GM12865 (cell line): ENCODE measurements at places on chromosomes 5 and 9.

GRCh38 chr5:126615286-126615685, 14.5 kb downstream of the PHAX start:
- DNase-seq, result peak; percentile 82

- no peak for DNase-seq
These were observed 24.8 kb upstream of the SMC2 start for GRCh38 chr9:104069288-104069687.

DNA sequence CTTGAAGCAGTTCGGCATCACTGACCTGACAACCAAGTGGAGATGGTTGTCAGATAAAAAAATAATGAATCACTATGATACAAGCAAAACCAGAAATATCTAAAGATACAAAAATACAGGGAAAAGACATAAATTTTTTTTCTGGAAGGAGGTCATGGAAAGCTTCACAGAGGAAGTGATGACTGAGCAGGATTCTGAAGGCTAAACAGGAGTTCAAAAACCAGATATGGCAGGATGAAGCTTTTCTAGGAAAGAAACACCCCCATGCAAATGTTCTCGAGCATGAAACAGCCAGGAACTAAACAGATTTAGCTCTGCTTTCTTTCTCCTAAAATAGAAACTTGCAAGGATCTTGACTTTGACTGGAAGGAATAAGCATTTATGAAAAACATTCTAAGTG, 60.7 kb upstream of the IFNE start:
- no peak for DNase-seq

GRCh38 chr5:102772273-102772672, 17.2 kb downstream of the PAM start:
- DNase-seq, result no peak

- DNase-seq, result no peak
These were observed 102.9 kb downstream of the RAPGEF6 start for GRCh38 chr5:131532031-131532640.

DNA sequence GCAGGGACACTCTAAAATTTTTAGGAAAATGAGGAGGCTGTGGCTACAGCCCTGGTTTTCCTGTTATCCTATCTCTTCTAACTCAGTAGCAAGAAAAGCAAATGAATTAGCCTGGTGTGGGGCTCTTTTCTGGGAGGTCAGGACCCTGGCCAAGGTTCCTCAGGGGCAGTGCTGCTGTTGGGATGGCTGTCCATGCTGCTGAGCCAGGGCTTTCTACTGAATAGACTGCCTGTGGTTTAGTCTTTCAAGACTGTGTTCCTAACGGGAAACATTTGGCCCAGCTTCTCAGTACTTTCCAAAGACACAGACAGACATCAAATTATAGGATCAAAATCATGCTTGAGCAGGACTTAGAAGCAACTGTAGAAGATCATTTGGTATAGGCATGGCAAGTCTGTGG, 18.1 kb downstream of the TNC start:
- DNase-seq, result no peak

- no peak for DNase-seq
These were observed 1046.2 kb upstream of the DMAC1 start for GRCh38 chr9:8845808-8846207.

GRCh38 chr9:37398464-37399025, 24.0 kb upstream of the GRHPR start:
- no peak for DNase-seq

DNA sequence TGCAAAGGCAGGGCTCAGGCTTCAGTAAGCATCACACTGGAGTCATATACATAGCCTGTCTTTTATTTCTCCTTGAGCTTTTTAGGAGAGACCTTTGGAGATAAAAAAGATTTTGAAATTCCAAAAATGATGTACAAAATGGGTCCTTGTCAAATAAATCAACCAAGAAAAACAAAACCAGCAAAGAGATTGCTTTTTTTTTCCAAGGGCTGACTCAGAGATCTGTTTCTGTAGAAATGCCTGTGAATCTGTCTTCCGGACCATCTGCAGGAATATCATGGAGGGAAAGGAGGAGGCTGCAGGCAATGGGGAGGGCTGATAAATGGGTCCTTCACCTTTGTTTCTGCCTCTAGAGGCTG, 77.4 kb downstream of the SLIT3 start:
- no peak for DNase-seq

GRCh38 chr5:61496446-61496845, 164.4 kb downstream of the ZSWIM6 start:
- no peak for DNase-seq

DNA sequence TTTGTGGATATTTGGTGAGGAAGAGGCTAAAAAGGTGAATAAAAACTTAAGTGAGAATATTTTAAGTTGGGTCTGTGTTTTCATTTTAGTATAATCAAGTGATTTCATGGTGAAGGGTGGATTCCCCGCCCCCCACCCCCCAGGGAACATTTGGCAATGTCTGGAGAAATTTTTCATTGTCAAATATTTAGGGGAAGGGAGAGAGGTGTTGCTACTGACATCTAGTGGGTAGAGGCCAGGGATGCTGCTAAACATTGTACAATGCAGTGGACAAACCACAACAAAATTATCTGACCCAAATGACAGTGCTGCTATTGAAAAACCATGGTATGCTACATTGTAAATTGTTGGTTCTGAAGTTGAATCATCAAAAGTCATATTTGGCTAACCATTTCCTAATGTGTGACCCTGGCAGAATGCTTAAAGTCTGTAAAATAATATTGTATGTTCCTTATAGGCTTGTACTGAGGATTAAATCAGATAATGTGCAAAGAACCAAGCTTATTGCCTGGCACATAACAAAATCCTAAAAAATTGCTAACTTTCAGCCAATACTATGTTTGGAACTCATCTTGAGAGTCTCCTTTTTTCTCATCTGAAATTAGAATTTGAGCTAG, 5.6 kb downstream of the C5orf24 start:
- DNase-seq, result peak; percentile 26

DNA sequence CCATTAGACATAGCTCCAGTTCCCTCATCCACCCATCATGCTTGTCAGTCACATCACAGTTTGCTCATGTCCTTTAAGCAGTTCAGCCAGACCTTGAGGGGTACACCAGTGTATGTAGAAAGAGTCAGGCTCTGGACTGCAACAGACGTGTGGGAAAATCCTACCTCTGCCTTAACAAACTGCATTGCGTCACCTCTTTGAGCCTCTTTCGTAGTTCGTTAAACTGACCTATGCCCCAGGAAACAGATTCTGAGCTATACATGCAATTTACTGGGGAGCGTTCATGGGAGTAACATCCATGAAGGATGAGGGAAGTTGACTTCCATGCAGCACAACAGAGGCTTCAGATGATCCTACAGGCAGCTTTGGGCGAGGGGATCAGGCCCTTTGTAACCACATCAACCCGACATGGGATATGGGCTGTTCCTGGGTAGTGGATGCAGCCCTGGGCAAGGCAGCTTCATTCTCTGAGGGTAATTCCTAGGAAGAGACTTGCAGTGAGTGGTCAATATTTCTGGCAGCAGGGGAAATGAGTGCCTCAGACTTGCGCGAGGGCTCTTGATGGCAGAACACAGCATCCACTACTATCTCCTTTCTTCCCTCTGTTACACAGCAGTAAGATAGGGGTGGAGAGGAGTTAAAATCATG, 4.3 kb downstream of the SPINK4 start:
- no peak for DNase-seq

- no peak for DNase-seq
These were observed 647.2 kb downstream of the BNC2 start for GRCh38 chr9:16223074-16223871.

GRCh38 chr5:158026304-158027031, 167.5 kb upstream of the CLINT1 start:
- no peak for DNase-seq

GRCh38 chr5:13659391-13659790, 285.1 kb downstream of the DNAH5 start:
- no peak for DNase-seq

- DNase-seq, result no peak
These were observed 75.4 kb upstream of the CPLX2 start for GRCh38 chr5:175795959-175796358.

GRCh38 chr5:83441747-83442146, 29.8 kb upstream of the VCAN start:
- DNase-seq, result peak; percentile 44

GRCh38 chr5:122153230-122153629, 23.9 kb downstream of the ZNF474 start:
- DNase-seq, result no peak

DNA sequence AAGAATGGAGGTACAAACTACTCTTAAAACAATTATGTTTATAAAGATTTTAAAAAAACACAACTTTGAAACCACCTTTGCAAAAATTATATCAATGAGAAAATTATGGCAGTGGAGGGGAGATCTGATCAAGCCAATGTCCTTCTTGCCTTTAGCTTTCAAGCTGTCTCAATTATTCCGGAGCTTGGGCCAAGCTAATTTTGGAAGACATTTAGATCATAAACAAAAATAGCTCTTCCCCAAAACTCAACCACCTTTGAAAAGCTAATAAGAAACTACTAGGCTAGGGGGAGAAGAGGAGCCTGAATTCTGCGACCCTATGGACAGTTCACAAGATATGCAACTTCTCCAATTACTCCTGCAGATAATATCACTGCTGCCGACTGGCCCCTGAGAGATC, 263.3 kb downstream of the ICE1 start:
- no peak for DNase-seq

- no peak for DNase-seq
These were observed 158.0 kb downstream of the BAAT start for GRCh38 chr9:101226803-101227202.

DNA sequence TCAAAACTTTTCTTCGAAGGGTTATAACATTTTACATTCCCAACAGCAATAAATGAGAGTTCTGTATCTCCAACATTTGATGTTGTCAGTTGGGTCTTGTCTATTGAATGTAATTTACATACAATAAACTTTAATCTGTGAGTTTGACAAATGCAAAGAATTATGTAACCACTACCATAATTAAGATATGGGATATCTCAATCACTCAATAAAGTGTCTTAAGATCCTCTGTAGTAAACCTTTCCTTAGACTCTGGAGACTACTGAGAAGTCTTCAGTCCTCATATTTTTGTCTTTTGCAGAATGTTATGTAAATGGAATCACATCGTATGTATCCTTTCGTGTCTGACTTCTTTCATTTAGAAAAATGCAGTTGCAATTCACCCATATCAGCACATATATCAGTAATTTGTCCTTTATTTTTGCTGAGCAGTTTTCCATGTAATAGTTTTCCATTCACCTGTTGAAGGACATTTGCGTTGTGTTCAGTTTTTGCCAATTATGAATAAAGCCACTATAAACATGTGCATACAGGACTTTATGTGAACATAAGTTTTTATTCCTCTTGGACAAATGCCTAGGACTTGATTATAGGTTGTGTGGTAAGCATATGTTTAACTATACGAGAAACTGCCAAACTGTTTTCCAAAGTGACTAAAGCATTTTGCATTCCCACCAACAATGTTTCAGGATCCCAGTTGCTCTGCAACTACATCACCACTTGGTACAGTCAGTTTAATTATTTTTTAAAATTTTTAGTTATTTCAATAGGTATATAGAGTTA, 784.6 kb upstream of the ZNF608 start:
- no peak for DNase-seq

GRCh38 chr5:126965061-126965475, 65.3 kb downstream of the MARCHF3 start:
- peak; percentile 35 for DNase-seq

- no peak for DNase-seq
These were observed 79.2 kb downstream of the LIX1 start for GRCh38 chr5:97063251-97063650.

DNA sequence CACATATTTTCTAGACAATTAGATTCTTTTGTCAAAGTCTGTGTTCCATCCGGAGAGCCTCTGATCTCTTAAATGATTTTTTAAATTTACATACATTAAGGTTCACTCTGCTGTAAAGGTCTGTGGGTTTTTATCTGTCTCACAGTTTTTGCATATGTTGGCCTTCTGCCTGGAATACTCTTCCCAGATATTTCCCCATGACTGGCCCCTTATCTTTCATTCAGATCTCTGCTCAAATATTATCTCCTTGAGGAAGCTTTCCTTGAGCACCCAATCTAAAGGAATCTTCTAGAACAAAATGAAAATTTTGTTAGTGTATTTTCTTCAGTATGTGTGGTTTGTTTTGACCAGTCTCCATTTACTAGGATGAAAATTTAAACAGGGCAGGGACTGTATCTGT, 26.3 kb downstream of the FAF2 start:
- DNase-seq, result no peak

GRCh38 chr5:107422494-107422893, 248.2 kb downstream of the EFNA5 start:
- peak; percentile 30 for DNase-seq

GRCh38 chr9:134568811-134569210, 72.8 kb upstream of the COL5A1 start:
- no peak for DNase-seq

GRCh38 chr9:127781806-127782205, 3.3 kb upstream of the SH2D3C start:
- no peak for DNase-seq
